ENCODE measurements at places on chromosomes 11 and 22. TPM values are rescaled to one million over a fixed set of nuclear protein-coding genes. Genes with fewer than 3 reads are reported as not detected.

The DLAT gene
- total RNA-seq: 68.1 TPM

The ASCL2 gene
- not detected for total RNA-seq

The FTH1 gene
- total RNA-seq: 3,345 TPM

The PRR14L gene
- total RNA-seq: 61.5 TPM

The GSTP1 gene
- total RNA-seq: 893 TPM

The MARK2 gene
- total RNA-seq: 39.8 TPM

The CSNK2A3 gene
- 2.0 TPM for total RNA-seq

The SSH3 gene
- total RNA-seq: 57.8 TPM

The ARVCF gene
- total RNA-seq: 42.8 TPM

The KCNQ1OT1 gene
- 1.1 TPM for total RNA-seq

The POU2F3 gene
- 0.15 TPM for total RNA-seq

DNA sequence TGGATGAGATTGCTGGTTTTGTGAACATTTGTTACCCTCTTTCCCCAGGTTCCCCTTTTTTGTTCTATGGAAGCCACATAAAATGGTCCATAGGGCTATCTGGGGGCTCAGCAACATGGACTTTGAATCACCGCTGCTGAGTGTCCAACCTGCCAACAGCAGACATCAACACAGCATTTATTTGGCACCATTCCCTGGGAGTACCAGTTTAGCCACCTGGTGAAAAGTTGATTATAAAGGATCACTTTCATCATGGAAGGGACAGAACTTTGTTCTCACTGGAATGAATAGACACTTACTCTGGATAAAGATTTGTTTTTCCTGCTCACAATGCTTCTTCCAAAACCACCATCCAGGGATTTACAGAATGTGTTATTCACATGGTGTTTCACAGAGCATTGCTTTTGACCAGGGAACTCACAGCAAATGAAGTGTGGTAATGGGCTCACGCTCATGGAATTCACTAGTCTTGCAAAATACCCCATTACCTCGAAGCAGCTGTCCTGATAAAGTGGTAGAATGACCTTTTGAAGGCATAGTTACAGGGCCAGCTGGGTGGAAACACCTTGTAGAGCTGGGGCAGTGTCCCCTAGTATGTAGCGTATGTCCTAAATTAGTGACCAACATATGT, 43.9 kb downstream of the ADM start:
- H3K27me3 ChIP-seq: no peaks in the 10 kb centered on the region
- peaks cover 43% of the 10 kb centered on the region for H3K4me1 ChIP-seq
- H3K36me3 ChIP-seq: no peaks in the 10 kb centered on the region
- H3K27ac ChIP-seq: no peak overlapping the region

DNA sequence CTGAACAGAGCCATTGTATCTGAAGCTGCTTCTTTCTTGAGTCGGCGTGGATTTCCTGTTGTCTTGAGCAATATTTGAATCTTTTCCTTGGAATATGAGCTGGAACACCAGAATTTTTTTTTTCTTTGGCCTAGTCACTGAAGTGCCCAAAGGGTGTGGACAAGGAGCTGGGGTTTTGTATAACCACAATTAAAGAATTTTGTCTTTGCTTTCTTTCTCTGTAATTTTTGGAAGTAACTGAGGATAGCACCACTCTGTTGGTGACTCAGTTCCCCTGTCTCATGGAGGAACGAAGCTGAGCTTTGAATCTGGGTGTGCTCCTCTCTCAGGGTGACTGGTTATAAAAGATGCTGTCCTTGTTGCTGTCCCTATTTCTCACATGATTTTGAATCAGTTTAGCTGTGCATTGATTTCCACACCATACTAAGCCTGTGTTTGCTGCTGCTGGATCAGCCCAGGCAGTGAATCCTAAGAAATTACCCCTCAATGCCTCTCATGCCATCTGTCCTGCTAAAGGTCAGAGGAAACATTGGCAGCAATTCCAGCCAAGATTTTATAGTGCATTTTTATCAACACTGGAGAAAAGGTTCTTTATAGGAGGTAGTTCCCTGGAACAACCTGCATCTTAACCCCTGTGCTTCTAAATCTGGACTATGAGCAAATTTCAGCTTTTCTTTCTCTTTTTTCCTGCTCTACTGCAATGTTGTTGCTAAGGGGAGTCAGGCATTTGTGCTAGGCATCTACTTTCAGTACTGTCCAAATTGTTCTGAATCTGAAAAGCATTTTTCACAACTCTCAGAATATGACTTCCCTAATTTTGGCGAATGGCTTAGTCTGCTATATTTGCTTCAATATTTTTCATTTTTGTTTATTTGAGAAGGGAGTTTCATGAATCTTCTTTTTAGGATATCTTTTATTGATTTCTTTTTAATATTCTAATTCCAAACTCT, 540.8 kb downstream of the SOX6 start:
- peaks cover 9% of the 10 kb centered on the region for H3K27me3 ChIP-seq
- H3K27ac ChIP-seq: no peak overlapping the region
- DNase-seq: no peak

DNA sequence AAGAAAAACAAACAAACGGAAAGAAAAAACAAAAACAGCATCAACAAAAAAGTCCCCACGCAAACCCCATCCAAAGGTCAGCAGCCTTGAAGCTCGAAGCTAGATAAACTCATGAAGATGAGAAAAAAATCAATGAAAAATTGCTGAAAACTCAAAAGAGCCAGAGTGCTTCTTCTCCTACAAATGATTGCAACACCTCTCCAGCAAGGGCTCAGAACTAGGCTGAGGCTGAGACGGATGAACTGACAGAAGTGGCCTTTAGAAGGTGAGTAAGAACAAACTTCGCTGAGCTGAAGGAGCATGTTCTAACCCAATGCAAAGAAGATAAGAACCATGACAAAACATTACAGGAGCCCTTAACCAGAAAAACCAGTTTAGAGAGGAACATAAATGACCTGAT, 18.4 kb upstream of the FTH1 start:
- H3K4me3 ChIP-seq: no peak overlapping the region
- H3K27ac ChIP-seq: no peak overlapping the region
- DNase-seq: no peak
- H3K36me3 ChIP-seq: no peaks in the 10 kb centered on the region
- no peaks in the 10 kb centered on the region for H3K27me3 ChIP-seq
- H3K4me1 ChIP-seq: peaks cover 7% of the 10 kb centered on the region

- no peaks in the 10 kb centered on the region for H3K4me1 ChIP-seq
- H3K27ac ChIP-seq: no peak overlapping the region
- peaks cover 5% of the 10 kb centered on the region for H3K27me3 ChIP-seq
- no peak for DNase-seq
These were observed 42.7 kb upstream of the FAM181B start for GRCh38 chr11:82776377-82776776.

- H3K36me3 ChIP-seq: no peaks in the 10 kb centered on the region
- DNase-seq: peak; percentile 1
- H3K4me1 ChIP-seq: no peaks in the 10 kb centered on the region
- 0 out of 2 replicates have a peak, but pooled peaks cover 3% of the 10 kb centered on the region for H3K27me3 ChIP-seq
These were observed 633.8 kb downstream of the DLG2 start for GRCh38 chr11:84993386-84993785.

DNA sequence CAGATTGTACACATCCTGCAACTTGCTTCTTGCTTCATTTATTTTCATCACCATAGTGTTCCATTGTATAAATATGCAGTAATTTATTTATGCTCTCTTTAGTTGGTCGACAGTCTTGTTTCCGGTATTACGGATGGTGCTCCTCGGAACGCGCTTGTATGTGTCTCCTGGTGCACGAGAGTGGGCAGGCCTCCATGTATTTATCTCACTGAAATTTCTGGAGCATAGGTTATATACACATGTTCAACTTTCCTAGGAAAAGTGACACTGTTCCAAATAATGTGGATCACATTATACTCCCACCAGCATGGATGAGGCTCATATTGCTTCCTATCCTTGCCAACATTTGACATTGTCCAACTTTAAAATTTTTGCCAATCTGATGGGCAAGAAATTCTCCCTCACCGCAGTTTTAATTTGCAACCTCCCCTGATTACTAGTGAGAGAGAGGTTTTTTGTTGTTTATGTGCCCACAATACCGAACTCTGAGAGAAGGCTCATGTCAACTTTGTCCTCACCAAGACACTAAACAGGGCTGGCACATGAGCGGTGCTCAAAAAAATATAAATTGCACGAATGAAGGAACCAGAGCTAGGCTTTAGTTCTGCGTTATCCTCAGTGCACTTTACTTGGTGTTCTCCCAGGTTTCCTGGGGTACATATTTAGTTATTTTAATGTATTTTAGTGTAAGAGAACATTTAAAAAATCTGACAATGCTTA, 3.8 kb downstream of the CSNK2A3 start:
- H3K4me3 ChIP-seq: no peak overlapping the region
- H3K27me3 ChIP-seq: no peaks in the 10 kb centered on the region

- no peak overlapping the region for H3K27ac ChIP-seq
- peaks cover 38% of the 10 kb centered on the region for H3K4me1 ChIP-seq
- H3K4me3 ChIP-seq: no peak overlapping the region
- DNase-seq: no peak
- no peaks in the 10 kb centered on the region for H3K27me3 ChIP-seq
- H3K36me3 ChIP-seq: peaks cover 17% of the 10 kb centered on the region
These were observed 2.4 kb downstream of the IPO7 start for GRCh38 chr11:9386901-9387300.

GRCh38 chr11:47483457-47483856, 34.5 kb upstream of the RAPSN start:
- no peak for DNase-seq
- no peaks in the 10 kb centered on the region for H3K27me3 ChIP-seq
- H3K4me1 ChIP-seq: no peaks in the 10 kb centered on the region
- no peak overlapping the region for H3K4me3 ChIP-seq
- H3K36me3 ChIP-seq: peaks cover 58% of the 10 kb centered on the region
- no peak overlapping the region for H3K27ac ChIP-seq

DNA sequence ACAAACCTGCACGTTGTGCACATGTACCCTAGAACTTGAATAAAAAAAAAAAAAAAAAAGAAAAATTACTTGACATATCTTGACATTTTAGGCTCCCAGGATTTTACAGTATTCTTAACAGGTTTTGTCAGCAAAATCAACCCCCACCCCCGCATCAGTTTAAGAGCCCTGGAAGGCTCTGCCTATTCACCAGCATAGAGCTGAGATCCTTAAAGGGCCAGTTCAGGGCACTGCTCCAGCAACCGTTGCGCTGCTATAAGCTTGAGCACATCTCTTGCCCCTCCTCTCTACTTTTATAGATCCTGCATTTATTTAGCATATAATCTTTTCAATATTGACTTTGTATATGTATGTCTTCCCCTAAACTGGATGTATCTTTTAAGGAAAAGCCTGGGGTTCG, 697 bp upstream of the PAFAH1B2 start:
- peaks cover 5% of the 10 kb centered on the region for H3K4me1 ChIP-seq
- H3K4me3 ChIP-seq: peak overlapping the region; percentile 71
- H3K27ac ChIP-seq: peak overlapping the region; percentile 62
- DNase-seq: no peak

GRCh38 chr11:121881806-121882205, 234.2 kb downstream of the BLID start:
- H3K4me1 ChIP-seq: peaks cover 6% of the 10 kb centered on the region
- H3K4me3 ChIP-seq: no peak overlapping the region
- no peak for DNase-seq
- no peaks in the 10 kb centered on the region for H3K27me3 ChIP-seq

DNA sequence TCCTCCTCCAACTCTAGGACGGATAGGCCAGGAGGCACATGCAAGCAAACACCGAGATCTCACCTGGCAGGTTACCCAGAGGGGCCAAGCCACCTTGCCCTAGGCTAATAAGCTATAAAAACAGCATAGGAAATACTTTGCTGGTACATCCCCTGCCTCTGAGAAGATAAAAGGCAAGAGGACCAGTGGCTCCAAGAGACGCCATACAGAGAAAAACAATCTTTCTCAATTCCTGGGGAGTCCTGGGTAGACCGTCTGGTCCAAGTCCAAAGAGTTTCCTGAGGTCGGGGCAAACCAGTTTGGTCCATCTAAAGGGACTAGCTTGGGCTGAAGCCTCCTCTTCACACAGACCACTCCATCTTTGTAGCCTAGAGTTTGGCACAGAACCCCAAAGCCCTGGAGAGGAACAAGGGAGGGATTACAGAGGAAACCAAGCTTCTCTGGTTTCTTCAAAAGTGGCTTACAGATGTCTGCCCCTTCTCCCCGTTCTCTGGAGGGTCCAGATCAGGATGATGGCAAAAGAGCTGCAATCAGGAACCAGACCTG, 40.4 kb downstream of the NUMA1 start:
- no peak for DNase-seq
- no peaks in the 10 kb centered on the region for H3K36me3 ChIP-seq
- H3K27me3 ChIP-seq: no peaks in the 10 kb centered on the region
- peak overlapping the region; percentile 83 for H3K27ac ChIP-seq
- H3K4me3 ChIP-seq: peak overlapping the region; percentile 57

DNA sequence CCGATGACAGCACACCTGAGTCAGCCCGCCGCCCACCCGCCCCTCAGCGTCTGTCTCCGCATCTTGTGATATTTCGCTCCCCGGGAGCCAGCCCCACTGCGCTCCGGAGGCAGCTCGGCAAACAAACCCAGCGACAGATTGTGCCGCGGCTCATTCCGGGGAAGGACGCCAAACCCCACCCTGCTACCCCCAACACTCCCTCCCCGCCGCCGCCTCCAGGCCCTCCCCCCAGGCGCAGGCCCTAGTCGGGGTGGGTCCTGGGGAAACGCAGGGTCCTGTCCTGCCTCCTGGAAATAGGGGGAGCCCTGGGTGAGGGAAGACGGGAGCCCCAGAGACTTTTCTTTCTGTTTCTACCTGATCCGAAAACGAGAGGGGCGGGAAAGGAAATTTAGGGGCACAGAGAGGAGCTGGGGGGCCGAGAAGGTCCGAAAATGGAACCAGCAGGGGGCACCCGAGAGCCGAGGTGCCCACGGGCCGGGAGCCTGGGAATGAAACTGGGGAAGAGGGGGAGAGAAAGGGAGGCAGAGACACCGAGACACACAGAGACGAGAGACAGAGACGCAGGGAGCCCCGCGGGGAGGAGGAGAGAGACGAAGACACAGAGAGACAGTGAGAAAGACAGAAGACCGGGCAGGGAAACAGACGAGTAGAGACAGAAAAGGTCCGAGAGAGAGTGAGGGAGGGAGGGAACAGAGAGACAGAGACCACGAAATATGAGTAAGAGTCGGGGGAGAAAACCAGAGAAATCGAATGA, 1.7 kb upstream of the RTN4RL2 start:
- H3K27ac ChIP-seq: no peak overlapping the region
- peak overlapping the region; percentile 67 for H3K4me3 ChIP-seq
- no peaks in the 10 kb centered on the region for H3K36me3 ChIP-seq
- DNase-seq: no peak
- peaks cover 42% of the 10 kb centered on the region for H3K4me1 ChIP-seq

- no peak overlapping the region for H3K27ac ChIP-seq
- H3K4me1 ChIP-seq: no peaks in the 10 kb centered on the region
- H3K27me3 ChIP-seq: no peaks in the 10 kb centered on the region
- H3K36me3 ChIP-seq: peaks cover 12% of the 10 kb centered on the region
- DNase-seq: no peak
These were observed 68.9 kb downstream of the C22orf31 start for GRCh38 chr22:28992565-28993356.

DNA sequence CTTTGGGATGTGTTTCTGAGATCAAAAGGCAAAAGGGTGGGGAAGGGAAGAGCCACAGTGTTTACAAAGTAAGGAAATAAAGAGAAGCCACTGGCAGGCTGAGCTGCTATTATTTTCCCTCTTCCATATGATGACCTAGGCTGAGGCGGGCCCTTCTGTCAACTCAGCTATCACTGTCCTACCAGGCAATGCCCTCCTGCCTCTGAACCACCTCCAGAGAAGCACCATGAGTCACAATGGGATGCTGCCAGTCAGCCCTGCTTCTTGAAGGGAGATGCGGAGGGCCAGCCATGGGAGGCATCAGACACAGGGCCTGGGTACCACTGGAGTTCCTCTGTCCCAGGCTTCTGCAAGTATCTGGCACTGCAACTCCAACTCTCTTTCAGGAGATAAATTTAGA, 107.9 kb upstream of the BID start:
- H3K27me3 ChIP-seq: no peaks in the 10 kb centered on the region
- H3K27ac ChIP-seq: no peak overlapping the region
- H3K4me3 ChIP-seq: no peak overlapping the region
